ENCODE measurements at places on chromosomes 7 and 10.

- no peak for DNase-seq
These were observed 53.7 kb downstream of the TAF3 start for GRCh38 chr10:7872041-7872442.

- DNase-seq: no peak
These were observed 57.8 kb downstream of the COA1 start for GRCh38 chr7:43671521-43671920.

DNA sequence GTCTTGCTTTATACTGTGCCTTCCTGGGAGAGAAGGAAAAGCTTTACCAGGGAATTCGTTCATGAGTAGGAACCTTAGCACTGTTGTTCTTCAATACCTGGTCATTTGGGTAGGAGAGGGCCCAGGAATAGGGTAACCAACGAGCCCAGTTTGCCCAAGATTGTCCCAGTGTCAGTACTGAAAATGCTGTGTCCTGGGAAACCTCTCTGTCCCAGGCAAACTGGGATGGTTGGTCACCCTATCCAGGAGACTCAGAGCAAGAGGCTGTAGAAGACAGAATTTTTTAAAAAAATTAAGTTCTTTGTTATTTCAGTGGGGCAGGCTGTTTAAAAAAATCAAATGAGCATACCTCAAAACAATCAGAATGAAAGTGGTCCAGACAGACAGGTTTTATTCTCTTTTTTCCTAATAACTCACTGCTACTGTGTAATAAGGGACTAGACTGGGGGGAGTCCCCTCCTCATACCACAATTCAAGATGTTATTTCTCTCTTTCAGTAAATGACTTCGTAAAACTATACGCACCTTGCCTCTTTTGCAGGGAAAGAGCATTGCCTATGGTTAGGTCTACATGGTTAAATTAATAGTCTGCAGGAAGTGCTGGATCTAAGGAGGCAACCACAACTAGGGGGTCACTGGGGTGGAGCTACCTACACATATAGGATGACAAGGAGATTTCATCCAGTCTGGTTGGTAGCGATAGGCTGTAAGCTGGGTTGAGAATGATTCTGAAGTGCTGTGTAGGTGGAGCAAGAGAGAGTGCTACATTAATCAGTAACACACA is 41.1 kb upstream of the FAM133B start:
- DNase-seq: no peak

DNA sequence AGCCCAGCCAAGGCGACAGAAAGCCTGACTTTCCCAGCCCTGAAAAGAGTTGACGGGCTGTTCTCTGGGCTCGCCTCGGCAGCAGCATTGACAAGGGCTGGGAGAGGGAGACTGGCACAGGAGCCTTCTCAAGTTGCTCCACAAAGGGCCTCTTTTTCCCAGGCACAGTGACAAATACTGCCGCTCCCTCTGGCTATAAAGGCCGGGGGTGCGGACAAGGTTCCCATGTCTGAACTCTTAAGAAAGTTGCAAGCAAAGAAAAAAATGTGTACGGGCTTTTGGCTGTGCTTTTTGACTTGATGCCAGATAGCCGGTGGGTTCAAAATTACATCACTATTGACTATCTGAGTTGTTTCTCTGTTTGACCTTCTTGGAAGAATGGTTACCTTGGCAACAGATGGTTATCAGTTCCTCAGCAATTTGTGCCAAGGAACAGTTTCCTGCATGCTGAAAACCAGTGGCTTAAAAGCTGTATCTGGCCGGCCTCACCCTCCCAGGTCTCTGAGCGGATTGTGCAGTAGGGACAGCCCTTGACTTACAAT is 115.9 kb upstream of the EEPD1 start:
- no peak for DNase-seq

- DNase-seq: no peak
These were observed 93.0 kb downstream of the ARHGAP22 start for GRCh38 chr10:48511875-48512231.

- no peak for DNase-seq
These were observed 37.1 kb upstream of the ATP6V0A4 start for GRCh38 chr7:138835087-138835486.
